Fibroblast of mammary gland (primary cell): ENCODE measurements at places on chromosomes 1 and 21.

DNA sequence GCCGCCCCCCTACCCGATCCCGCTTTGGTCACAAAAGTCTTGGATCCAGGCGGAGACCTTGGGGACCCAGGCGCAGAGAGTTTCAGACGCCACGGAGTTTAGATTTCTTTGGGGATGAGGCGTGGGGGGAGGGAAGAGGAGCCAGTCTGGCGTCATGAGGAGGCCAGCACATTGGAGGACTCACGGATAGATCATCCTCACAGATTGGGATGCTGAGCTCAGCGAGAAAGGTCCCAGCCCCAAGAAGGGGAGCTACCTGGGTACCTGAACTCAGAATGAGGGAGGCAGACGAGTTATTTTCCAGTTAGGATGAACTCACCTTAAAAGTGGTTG, 393 bp downstream of the ELAPOR1 start:
- DNase-seq, result no peak

- peak; percentile 29 for DNase-seq
These were observed 483 bp downstream of the CHML start for GRCh38 chr1:241639623-241640148.

- DNase-seq, result peak; percentile 54
These were observed 317.2 kb upstream of the NFIA start for GRCh38 chr1:60765204-60765603.

DNA sequence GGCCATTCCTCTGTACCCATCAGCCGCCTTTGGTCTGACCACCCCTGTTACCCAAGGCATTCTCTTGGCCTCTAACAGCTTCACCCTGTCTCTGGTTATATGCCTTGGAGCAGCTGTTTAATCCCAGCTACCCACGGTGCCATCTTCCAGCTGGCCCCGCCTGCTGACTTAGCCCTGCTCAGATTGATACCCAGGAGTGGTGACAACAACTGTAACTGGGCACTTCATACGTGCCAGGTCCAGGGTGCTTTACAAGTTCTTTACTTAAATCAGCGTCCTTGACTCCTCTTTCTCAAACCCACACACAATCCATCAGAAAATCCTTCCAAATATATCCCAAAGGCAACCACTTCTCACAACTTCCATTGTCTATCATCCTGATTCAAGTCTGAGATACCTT, 37.2 kb upstream of the HMGB4 start:
- DNase-seq, result no peak

- DNase-seq, result no peak
These were observed 1.1 kb downstream of the GFI1 start for GRCh38 chr1:92485381-92486250.

- DNase-seq, result peak; percentile 82
These were observed 114.7 kb downstream of the ACTL8 start for GRCh38 chr1:17869815-17870214.

DNA sequence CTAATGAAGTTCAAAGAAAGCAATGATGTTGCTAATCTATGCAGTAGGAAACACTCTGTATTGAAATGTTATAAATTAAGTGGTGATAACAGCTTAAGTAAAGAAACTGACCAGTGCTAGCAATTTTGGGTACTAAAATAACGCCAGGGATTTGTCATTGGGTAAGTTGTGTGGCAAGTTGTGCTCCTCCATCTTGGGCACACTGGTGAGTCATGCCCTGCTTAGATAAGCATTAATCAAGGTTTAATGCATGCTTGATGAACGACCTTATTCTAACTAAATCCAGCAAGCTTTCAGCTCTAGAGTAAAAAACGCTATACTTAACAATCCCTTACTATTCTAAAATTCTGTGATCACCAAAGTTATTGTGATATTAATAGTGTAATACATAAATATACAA, 25.2 kb downstream of the VAMP4 start:
- DNase-seq, result peak; percentile 35

DNA sequence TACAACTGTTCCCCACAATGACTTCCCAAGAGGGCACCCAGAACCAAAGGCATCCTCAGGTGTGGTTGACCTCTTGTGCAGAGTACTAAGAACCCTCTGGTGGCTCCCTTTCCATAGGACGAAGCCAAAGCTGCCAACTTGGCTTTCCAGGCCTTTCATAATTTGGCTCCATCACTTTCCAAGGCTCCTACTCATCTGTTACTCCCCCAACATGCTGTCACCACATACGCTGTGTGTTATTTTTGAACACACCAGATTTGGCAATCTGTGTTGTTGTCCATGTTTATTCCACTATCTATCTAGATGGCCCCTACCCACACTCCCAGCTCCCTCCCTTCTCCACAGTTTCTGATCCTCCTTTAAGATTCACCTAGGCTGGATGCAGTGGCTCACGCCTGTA, 10.2 kb upstream of the NKAIN1 start:
- no peak for DNase-seq

DNA sequence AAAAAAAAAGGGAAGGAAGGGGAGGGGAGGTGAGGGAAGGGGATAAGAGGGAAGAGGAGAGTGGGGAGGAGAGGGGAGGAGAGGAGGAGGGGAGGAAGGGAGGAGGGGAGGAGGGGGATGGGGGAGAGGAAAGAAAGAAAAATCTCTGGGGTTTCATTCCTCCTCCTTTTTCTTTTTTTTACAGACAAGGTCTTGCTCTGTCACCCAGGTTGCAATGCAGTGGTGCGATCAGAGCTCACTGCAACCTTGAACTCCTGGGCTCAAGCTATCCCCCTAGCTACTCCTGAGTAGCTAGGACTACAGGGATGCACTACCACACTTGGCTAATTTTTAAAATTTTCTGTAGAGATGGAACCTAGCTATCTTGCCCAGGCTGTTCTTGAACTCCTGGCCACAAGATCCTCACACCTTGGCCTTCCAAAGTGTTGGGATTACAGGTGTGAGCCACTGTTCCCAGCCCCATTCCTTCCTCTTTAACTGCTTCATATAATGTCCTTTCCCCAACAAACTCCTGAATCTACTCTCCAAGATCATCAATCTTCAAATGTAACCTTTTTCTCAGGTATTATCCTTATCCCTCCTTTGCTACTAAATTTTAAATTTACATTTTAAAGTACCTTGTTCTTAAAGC, 23.2 kb downstream of the GON4L start:
- DNase-seq, result no peak

DNA sequence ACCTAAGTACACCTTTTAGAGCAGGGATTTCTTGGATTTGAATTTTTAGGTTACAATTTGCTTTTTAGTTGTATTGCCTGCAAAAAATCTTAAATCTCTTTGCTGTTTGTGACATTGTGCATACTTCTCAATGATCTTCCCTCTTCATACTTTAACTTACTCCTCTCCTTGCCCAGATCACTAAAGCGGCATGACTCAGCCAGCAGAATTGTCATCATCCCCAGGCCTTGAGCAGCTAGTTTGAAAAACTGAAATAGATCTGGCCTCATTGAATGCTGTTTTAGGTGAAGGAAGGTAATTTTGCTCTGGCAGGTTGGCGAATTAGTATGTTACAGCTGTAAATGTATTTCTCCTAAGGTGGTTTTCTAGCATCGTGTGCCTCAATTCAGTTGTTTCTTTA, 145.9 kb downstream of the RYR2 start:
- DNase-seq, result no peak

GRCh38 chr1:82226186-82226505, 425.4 kb downstream of the ADGRL2 start:
- peak; percentile 65 for DNase-seq

DNA sequence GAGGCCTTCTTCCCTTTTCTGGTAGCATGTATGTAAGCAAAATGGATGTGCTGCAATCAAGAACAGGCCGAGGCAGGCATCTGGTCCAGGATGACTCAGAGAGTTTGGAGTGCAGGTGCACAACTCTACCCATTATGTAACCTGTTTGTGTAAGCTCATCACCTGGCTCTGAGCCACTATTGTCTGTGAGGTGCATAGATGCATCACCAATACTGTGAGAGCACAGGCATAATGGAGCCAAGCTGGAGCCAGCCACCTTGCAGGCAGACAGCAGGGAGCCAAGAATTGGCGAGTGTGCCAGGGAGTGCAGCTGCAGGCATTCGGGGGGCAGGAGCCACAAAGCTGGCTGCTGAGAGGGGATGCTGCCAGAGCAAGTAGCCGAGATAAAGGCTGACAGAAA, 549.9 kb upstream of the RGS18 start:
- no peak for DNase-seq

- DNase-seq, result no peak
These were observed 79.5 kb downstream of the EVI5 start for GRCh38 chr1:92705446-92705845.

DNA sequence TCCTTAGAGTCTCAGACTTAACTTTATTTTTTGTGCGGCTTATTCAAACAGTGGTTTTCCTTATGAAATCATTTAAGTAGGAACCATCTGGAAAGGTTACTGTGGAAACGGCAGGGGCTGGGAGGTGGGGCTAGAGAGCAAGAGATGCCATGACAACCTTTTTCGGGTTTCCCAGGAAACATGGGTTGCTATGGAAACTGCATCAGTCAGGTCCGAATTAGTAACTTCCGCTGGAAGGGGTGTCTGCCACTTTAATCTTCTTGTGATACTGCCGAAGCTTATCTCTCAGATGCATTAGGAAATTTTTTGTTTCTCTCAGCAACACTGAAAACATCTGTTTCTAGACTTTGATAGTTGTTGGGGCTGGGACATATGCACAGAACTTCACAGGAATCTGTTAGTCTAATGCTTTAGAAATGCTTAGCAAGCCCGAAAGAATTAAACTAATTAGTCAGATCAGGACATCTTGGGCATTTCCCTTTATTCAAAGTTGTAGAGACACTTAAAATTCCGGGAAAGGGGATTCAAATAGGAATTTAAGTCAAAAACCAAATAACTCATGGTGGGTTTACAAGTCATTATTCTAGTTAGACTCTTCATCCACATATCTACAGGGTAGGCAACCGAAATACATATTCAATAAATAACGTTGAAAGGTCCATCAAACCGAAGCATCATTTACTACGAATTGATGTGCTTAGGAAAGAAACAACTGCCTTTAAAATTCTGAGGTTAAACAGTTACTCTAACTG, 2.6 kb downstream of the KCNA3 start:
- peak; percentile 31 for DNase-seq

DNA sequence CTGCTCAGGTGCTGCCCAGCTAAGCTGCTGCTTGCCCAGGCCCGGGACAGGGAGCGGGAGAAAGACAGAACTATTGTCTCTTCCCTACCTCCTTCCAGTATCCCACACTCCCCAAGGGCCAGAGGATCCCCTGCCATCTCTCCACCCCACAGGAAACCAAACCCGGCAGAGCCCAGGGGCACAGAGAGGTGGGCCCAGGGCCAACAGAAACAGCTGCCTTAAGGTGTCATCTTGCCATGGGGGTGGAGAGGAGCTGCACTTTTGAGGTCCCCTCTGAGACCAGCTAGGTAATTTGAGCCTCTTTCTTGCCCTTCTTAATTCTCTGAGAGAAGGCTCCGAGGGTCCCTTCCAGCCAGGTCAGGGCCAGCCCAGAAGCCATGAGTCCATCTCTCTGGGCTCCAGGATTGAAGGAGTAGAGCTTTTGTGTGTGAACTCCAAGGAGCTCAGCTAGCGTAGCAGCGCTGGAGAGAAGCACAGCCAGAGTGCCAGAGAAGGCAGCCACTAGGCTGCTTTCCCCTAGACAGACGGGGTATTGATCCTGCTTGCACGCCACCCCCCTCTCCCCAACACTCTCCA, 9.7 kb upstream of the GPR61 start:
- no peak for DNase-seq

DNA sequence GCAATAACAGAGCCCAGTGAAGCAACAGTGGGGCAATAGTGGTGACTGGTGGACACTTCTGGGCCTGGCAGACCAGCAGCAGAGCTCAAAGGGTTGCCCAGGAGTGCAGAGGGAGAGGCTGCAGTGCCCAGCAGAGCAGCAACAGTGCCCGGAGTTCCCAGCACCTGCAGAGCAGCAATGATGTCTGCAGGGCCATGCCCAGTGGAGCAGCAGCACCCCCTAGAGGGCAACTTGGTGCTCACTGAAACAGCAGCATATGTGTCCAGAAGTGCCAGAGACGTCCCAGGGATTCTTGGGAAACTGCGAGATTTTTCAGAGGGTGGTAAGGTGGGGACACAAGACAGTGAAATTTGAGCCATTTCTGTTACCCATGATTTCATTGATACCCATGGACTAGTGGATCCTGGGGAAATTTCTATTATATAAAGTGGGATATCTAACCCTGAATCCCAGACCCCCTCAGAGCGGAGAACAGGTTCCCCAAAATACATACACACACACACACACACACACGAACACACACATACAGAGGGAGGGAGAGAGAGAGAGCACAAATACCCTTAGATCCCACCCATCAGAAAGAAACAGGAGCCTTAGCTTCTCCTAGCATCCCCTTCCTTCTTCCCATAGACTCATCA, 156.9 kb upstream of the GJB5 start:
- DNase-seq, result peak; percentile 51

- peak; percentile 72 for DNase-seq
These were observed 242.6 kb upstream of the CXADR start for GRCh38 chr21:17270229-17270628.

DNA sequence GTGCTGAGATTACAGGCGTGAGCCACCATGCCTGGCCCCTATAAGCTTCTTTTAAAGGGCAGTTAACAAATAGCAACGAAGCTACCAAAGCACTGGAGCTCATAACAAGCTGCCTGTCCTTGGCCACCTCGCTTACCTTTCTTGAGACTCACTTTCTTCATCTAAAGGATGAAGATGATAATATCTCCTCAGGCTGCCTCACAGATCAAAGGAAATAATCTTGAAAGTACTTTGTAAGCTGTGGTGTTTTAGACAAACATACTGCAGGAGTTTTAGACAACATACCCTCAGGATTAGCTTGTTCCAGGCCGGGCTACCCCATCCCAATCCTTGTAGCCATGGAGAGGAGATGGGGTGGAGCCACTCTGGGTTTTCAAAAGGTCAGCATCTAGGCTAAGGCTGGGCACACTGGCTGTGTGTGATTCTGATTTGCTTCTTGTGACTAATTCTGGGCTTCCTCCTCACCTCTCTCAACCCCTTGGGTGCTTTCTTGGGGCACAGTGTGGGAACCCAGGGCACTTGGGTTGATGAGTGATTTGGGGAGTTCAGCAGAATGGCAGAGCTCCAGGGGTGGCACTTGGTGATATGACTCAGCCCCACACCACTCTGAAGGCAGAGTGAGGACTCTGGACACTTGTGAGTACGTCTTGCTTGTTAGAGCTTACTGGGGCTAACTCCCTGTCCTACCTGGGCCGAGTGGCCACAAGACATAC, 5.2 kb downstream of the GPR25 start:
- DNase-seq, result no peak

DNA sequence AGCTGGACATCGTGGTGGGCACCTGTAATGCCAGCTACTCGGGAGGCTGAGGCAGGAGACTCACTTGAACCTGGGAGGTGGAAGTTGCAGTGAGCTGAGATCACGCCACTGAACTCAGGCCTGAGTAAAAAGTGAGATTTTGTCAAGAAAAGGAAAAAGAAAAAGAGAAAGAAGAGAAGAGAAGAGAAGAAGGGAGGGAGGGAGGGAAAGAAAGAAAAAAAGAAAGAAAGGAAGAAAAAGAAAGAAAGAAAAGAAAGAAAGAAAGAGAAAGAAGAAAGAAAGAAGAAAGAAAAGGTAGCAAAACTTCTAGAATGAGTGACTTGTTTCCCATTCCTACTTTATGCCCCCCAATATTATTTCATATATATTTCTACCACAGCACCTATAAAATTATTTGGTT, 98.8 kb downstream of the UBE2U start:
- no peak for DNase-seq
